ENCODE measurements at places on chromosomes 12 and 14.

DNA sequence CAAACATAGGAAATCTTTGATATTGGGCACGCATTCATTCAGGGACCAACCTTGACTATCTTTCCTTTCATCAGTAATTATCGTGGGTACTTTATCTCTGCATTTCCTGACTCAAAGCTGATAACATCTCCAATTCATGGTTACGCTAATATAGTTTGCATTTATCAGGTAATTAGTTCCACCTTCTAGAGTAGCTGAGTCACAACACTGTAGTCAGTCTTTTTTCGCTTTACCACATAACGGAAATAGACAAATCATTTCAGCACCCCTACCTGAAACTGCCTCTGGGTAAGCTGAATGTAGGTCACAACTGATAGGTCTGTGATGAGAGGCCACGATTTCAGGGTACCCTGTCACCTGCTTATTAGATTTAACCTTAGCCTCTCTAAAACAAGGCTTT, 36.7 kb upstream of the IL22 start:
- no peak for DNase-seq

GRCh38 chr14:76376878-76377734, 1.2 kb downstream of the ESRRB start:
- DNase-seq, result no peak

- no peak for DNase-seq
Measured at GRCh38 chr12:124861898-124862676, 1.6 kb downstream of the SCARB1 start.

- peak; percentile 47 for DNase-seq
Measured at GRCh38 chr12:19382111-19382526, 57.2 kb upstream of the AEBP2 start.

GRCh38 chr14:74904635-74905503, 18.2 kb downstream of the RPS6KL1 start:
- no peak for DNase-seq

GRCh38 chr14:63654346-63654745, 12.7 kb upstream of the WDR89 start:
- no peak for DNase-seq

DNA sequence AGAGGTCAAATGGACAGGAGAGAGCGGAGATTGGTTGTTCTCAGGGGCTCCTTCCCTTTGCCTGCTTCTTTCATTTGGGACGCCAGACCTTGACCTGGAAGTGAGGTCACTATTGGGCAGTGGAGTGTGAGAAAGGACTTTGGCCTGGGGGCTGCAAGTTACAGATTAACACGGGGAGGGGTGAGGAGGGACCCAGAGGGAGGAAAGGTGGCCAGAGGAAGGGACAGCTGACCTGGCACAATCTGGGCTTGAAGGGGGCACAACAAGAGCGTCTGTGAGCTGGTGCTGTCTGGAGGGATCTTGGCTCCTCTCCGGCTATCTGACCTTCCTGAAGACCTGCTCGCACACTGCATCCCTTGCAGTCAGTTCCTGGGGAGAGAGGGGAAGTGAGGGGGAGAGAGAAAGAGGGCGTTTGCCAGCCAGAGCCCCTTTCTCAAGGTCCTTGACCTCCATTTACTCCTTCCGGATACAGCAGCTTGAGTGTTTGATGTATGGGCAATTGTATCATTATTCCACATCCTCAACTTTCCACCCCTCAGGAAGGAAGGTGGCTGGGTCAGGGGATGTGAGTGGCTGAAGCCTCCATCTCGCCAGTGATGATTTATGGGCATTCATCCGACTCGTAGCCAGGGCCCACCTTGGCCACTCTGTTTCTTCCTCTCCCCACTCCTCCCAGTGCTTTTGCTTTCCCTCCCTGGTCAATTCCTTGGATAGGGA, 4.7 kb downstream of the RBP5 start:
- DNase-seq, result no peak

DNA sequence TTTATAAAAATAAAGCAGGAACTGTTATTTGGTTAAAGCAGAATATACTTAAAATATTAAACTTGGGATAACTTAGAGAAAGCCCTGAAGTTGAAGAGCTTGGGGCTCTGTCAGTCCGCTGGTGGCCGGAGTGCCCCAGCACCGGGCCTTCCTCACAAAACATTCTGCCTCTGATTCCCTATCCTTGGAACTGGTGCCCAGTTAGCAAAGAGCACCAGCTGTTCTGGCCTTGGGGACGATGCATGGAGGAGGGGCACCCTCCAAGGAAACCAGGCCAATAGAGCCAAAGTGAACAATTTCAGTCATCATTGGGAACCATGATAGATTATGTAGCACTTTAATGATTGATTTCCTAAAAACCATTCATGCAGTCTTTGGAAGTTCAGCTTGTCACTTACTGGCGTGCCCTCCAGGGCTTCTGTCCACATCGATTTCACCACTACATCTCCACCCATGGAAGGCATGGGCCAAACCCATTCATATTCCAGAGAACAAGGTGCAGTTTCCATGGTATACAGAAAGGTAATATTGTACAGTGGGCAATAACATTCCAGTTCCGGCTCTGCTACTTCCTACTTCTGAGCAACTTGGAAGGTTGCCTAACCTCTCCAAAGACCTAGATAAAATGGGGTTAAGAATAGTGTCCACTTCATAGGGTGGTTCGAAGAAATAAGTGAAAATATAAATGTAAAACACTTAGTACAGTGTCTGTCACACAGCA, 145.9 kb downstream of the ETV6 start:
- DNase-seq, result no peak

- DNase-seq, result peak; percentile 5
Measured at GRCh38 chr14:99148131-99148530, 123.9 kb downstream of the BCL11B start.

DNA sequence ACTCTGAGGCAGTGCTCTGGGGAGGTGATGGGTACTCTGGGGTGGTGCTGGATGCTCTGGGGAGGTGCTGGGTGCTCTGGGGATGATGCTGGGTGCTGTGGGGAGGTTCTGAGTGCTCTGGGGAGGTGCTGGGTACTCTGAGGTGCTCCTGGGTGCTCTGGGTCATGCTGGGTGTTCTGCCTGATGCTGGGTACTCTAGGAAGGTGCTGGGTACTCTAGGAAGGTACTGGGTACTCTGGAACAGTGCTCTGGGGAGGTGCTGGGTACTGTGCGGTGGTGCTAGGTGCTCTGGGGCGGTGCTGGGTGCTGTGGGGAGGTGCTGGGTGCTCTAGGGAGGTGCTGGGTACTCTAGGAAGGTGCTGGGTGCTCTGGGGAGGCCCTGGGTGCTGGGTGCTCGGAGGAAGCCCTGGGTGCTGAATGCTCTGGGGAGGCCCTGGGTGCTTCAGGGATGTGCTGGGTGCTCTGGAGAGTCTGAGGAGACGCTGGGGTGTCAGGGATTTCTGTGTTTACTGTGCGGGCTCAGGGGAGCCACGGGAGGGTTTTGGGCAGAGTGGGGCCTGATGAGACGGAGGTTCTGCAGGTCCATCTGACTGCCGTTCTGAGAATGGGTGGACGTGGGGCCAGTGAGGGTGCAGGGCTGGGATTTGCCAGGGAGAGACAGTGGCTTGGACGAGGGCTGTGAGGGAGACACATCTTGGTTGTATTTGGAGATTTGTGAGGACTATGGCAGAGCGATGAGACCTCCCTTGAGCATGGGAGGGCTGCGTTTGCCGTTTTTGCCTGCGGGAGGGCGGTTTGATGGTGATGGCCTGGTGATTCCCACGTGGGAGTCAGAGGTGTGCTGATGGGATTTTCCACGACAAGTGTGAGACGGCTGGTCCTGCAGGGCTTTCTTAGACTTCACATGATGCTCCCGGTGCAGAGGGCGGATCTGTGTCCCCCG, 30.0 kb downstream of the MMP17 start:
- no peak for DNase-seq

GRCh38 chr14:30214461-30215090, 286.9 kb upstream of the PRKD1 start:
- DNase-seq, result no peak

DNA sequence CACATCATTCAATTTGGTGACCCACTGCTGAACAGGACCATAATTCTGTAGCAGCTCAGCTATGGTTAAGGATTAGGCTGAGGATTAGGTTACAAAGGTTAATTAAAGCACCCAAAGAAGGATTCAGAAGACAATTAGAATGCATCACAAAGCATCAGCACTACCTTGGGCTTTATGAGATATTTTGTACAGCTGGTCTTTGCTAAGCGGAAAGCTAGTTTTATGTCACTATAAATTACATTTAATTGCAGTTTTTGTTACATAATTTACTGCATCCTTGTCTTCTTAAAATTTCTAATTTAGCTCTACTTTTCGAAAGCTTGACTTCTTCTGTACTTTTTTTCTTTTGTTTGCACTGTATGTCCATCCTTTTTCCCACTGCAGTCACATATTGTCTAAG, 711.5 kb downstream of the RPS29 start:
- no peak for DNase-seq

- DNase-seq, result no peak
Measured at GRCh38 chr14:103819503-103820307, 27.7 kb downstream of the PPP1R13B start.

GRCh38 chr14:67943947-67944346, 124.4 kb downstream of the RAD51B start:
- peak; percentile 30 for DNase-seq

DNA sequence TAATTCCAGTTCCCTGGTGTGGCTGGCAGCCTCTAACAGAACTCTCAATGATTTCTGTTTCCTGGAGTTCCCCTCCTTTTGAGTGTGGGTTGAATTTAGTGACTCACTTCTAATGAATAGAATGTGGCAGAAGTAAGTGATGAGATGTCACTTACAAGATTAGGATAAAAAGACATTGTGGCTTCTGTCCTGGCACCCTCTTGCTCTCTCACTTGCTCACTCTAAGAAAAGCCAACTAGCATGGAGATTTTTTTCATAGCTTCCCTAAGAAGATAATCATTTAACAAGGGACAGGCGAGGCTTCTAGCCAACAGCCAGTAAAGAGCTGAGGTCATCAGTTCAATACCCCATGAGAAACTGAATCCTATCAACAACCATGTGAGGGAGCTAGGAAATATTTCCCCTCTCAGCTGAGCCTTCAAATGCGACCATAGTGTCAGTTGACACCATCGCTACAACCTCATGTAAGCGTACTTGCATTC, 156.7 kb downstream of the TMTC3 start:
- DNase-seq, result no peak

DNA sequence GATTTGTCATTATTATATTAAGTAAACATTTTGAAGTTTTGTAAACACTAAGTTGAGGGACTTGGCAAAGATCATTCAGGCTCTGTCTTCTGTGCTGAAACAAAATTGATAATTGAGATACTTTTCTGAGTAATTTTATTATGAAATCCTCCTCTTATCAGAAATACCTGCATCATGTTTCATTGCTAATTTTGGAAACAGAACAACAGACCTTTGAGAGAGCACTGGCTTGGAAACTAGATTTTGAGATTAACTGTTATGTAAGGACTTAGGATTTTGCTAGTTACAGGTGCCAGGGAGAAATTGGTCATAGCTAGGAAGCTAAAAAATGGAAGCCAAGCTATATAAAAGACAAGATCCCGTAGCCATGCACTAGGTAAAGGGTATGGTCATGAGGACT, 201.7 kb upstream of the DCN start:
- no peak for DNase-seq

- DNase-seq, result no peak
Measured at GRCh38 chr14:78530078-78530477, 359.9 kb downstream of the NRXN3 start.

DNA sequence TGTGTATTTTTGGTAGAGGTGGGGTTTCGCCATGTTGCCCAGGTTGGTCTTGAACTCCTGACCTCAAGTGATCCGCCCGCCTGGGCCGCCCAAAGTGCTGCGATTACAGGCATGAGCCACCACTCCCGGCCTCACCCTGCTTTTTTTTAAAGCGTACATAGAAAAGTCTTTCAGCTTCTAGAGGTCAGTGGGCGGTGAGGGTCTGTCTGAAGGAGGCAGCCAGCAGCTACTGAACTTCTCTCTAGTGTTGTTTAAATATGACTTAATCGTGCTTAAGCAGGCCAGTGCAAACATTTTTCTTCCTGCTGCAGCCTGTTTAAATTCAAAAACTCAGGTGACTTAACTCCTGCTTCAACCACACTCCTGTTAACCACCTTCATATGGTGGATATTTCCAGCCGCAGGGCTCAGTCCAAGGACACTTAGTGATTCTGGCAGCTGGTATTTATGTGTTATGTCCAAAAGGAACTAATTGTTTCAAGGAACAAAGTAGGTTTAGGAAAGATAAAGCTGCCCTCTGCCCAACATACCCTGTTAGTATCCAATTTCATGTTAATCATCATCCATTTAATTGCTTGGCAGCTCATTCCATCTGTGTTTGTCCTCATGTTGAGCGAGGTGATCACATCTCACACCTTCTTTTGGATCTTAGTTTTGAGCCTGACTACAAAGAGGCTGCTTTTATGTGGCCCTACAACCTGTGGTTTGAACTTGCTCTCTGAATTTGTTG, 2.0 kb downstream of the PRKAB1 start:
- no peak for DNase-seq

- DNase-seq, result no peak
Measured at GRCh38 chr14:88411039-88411438, 25.6 kb downstream of the SPATA7 start.

DNA sequence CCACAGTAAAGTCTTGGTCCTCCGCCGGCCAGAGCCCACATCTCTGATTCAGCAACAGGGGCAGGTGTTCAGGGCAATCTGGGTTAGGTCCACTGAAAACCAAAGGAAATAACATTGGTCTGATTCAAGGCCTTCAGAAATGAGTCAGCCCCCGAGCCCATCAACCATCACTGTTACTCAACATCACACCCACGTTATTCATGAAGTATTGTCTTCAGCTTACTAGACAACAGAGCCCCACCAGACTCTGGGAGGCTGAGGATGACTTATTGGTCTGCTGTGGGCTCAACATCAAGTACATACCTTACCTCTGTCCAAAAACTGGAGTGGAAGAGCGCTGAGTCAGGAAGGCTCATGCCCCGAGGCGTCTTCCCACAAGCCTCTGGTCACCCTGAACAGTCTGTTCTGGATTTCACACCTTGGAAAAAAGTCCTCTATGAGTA, 97.5 kb downstream of the ZFP36L1 start:
- peak; percentile 33 for DNase-seq

DNA sequence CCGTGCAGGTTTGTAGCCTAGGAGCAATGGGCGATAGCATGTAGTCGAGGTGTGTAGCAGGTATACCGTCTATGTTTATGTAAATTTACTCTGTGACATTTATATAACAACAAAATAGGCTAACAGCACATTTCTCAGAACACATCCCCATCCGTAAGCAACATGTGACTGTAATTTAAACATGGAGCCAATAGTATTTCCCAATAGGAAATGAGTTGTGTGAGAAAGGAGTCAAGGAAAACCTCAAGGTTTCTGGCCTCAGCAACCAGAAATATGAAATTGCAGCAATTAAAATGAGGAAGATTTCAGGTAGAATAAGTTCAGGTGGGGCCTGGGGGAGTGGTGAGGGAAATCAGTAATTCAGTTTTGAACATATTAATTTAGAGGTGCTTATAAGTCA, 136.0 kb downstream of the MSRB3 start:
- no peak for DNase-seq

DNA sequence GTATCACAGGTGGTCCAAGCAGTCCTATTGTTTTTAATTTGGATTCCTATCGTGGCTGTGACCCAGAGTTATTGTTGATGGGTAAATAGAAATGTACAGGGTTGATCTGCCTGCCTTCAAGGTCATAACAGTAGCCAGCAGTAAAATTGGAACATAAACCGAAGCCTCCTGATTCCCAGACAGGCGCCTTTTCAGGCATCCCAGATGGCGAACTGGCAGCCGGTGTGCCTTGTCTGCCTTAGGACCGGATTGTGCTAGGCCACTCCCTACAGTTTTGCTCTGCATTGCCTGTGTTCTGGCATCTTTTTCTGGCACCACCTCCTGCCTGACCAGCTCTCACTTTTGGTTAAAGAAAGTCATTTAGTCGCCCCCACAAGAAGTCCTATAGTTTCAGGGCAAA, 22.2 kb downstream of the TMEM117 start:
- DNase-seq, result no peak
